Mucosa of descending colon (tissue), 3 donors: ENCODE measurements at places on chromosomes 16 and 17. TPM values are rescaled to one million over a fixed set of nuclear protein-coding genes. Genes with fewer than 3 reads are reported as not detected.

DNA sequence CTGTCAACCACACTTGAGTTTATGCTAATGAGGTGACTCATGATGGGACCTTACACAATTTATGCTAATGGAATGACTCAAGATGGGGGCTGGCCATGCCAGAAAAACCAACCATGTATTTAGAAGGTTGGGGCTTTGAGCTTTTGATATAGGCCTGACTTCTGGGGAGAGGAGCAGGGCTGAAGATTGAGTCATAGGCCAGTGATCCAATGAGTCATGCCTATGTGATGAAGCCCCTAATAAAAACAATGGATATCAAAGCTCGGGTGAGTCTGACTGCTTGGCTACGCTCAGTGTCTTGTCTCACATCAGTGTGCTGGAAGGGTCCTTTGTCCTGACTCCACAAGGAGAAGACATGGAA, 7.3 kb downstream of the MFSD6L start:
- no peak for DNase-seq

DNA sequence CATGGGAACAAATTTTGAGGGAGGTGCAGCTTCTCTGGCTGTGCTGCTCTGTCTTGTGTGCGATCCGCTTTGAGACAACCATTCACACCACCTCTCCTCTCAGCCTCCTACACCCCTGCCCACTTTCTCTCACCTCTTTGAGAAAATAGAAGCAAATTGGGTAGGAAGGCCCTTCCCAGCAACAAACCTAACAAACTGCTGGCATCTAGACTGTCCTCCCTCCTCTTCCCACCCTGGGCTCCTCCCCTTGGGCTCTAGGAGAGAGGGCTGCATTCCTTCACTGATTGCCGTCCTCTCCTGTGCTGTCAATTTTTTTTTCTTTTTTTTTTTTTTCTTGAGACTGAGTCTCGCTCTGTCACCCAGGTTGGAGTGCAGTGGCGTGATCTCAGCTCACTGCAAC, 13.5 kb downstream of the CDIPT start:
- no peak for DNase-seq

GRCh38 chr17:16141685-16142084, 73.6 kb downstream of the NCOR1 start:
- no peak for DNase-seq

GRCh38 chr17:7955414-7956227, 23.6 kb downstream of the CNTROB start:
- DNase-seq = no peak

GRCh38 chr17:80481284-80482057, 5.1 kb upstream of the NPTX1 start:
- no peak for DNase-seq

DNA sequence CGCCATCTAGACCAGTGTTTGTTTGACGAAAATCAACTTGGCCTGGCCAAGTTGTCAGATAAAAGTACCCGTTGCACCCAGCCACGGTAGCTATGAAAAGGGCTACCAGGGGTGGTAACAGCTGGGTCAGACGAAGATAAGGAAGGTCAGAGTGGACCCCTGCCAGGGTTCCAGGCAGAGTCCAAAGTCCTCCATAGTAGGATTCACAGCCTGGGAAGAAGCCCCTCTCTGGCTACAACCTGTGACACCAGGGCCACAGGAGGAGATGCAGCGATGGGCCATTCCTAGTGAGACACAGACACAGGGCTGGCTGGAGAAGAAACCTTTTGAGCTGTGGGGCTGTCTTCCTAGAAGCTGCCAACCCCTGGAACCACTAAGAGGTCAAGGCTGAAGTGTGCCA, 39.3 kb downstream of the MEAK7 start:
- DNase-seq = no peak

- DNase-seq = no peak
These were observed 48.0 kb downstream of the GLG1 start for GRCh38 chr16:74558873-74559272.

DNA sequence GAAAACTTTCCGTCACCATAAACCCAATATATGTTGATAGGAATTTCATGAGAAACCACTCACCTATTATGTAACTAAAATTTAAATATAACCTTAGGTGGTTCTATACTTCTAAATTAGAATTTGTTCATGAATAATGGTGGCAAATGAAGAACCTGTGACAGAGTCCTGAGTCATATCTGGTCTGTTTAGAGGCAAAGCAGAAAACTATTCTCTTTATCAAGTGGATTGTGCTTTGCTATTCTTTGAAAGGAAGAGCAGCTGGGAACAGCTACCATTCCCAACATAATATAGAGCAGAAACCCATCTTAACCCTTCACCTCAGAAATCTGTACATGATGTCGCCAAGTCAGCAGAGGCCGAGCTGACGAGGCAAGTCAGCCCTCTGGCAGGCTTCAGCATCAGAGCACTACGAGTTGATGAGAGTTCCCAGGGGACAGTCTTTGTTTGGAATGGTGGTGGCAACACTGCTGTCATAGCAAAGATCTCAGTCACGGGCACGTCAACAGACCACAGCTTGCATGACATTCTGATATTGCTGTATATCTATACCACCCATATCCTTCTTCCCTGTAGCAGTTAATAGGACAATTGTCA, 631.9 kb upstream of the CA10 start:
- no peak for DNase-seq

GRCh38 chr16:29834079-29834478, 13.8 kb downstream of the MVP start:
- no peak for DNase-seq

DNA sequence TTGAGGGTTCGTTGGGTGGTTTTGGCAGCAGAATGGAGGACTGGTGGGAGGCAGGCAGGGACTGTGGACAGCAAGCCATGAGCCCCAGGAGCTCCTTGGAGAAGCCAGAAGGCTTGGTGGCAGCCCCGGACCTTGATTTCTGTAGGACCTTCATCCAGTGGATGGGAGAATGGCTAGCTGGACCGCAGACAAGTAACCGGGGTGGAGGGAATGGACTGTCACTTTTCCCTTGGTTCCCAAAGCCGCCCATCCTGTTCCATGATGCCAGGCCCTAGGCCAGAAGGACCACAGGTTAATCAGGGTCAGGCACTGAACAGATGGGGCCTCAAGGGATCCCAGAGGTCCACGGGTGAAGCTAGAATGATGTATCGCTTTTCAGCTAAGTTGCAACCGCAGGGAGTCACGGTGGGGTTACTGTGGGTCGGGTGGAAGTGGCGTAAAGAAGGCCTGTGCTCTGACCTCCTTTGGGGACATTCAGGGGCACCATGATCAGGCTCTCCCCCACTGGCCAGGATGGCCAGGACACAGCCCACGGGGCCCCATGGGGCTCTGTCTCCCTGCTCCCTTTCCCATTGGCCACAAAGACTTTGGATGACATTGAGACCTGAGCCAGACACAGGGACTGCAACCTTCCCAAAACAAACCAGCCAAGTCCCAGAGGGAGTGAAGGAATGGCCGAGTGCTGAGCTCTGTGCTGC, 66.9 kb upstream of the MRTFB start:
- DNase-seq = no peak

DNA sequence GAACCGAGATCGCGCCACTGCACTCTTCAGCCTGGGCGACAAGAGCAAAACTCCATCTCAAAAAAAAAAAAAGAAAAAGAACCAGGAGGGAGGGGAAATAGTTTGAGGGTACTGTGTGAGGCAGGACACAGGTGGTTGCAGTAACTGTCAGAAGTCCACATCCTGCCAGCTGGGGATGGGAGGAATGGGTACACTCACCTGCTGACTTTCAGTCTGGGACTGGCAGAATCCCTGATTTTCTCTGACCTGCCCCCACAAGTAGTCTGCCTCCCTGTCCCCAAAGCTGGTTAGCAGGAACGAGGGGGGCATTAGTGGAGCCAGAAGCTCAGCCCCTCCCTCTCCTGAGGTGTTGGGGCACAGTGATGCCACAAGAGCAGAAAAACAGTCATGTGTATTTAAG, 7.1 kb upstream of the ARL5C start:
- DNase-seq = no peak

DNA sequence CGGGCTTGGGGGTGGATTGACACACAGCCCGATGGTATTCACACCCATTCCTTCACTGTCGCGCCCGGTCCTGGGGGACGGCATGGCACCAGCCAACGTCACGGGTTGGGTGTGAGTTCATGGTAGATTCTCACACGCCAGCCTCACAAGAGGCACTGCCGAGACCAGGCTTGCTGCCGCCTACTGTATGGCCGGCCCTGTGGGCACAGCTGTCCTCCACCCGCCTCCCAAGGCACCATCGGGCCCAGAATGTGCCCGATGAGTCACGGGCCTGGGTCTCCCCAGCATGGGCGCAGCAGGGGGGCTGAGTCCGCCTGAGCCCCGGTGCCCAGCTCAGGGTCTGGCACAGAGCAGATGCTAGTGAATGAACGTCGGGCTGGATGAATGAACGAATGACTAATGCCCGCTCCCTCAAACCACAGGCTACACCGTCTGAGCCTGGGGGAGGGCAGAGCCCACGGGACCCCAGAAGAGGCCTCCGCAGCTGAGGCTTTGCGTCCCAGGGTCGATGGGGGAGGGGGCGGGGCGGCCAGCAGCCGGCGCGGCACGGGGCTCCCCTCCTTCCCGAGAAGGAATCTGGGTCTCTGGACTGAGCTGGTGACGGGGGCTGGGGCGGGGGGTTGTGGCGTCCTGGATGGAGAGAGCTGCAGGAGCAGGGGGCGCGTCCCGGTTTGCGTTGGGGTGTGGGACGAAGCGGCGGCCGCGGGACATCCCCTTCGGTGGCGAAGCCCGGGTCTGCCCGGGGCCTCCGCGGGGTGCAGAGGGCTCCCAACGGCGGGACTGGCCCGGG, 829 bp downstream of the PITPNM3 start:
- DNase-seq = peak; percentile 69

DNA sequence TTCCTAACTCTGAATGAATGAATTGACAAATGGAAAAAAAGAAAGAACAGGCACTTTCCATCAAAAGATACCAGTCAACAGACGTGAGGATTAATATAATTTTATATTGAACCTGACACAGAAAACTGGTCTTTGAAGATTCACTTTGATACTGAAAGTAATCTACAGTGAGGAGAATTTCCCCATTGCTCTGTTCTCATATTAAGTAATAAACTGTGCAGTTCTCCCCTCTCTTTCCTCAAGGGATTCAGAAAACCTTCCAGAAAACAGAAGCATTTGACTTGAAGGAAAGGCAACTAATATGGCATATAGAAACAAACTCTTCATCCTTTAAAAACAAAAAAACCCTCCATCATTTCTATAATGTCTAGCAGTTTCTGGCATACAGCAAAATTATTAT, 2.2 kb downstream of the TEX2 start:
- no peak for DNase-seq

- DNase-seq = no peak
These were observed 2.2 kb downstream of the SERPINF2 start for GRCh38 chr17:1744551-1745512.

DNA sequence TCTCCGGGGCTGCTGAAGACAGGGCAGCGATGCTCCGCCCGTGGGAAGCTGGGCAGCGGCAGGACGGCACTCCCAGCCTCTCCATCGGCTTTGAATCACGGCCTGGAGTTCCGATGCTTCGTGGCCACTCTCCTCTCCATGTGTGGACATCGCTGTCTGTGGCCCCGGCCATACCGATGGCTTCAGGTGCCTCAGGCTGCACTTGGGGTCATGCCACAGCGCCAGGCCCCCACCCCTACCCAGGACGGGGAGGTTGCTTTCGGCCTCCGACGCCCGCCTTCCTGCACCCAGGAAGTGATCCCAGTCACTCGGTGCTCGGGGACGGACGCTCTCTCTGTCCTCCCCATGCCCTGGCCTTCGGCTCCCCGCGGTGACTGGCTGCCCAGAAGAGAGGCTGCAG, 180.7 kb downstream of the BANP start:
- no peak for DNase-seq

Gene EFTUD2
- 82.0 TPM for total RNA-seq

Gene ABCA5
- total RNA-seq = 46.2 TPM

Gene TMIGD1
- 119 TPM for total RNA-seq

Gene GUCY2D
- not detected for total RNA-seq

Gene CTRB2
- not detected for total RNA-seq

Gene LITAFD
- total RNA-seq = not detected

Gene RNF222
- total RNA-seq = not detected
